ENCODE measurements at places on chromosomes 7 and 10.
A peak's percentile ranks its signal among the peaks of the same experiment; 100 is the strongest.

DNA sequence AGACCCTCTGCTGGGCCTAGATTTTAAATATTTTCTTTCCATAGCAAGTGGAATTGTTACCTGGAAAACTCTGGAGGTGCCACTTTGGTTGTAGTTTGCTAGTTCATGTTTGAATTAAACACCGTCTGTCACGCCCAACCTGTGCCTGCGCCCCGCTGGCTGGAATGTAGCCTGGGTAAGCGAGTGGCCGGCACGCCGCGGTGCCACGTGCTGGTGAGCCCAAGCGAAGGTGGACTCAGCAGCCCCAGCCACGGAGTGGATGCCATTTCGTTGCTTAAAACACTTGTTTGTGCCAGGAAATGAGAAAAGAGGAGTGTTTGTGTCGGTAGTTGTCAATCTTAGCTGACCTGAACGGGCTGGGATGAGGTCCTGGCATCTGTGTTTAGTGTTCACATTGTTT is 2.7 kb downstream of the GET4 start:
- DNase-seq: no peak

- DNase-seq: peak; percentile 52
Observed at GRCh38 chr7:143410521-143411004, 1.9 kb upstream of the EPHA1 start.

DNA sequence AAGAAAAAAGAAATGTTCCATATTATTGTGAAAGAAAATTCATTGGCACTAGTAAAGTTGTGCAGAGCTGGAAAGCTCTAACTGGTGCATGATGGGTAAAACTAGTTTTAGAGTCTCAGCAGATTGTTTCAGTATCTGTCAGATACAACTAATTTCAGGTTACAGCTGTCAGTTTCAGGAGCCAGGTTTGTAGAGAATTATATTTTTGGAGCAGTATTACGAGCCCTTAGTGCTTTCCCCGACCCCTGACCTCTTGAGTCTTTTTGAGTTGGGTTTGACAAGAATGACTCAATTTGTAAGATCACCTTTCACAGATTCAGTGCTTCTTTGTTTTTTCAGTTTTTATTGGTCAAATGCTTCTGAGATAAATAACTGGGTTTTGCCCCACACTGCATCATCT is 366.4 kb upstream of the PLXDC2 start:
- DNase-seq: no peak

- DNase-seq: peak; percentile 90
Observed at GRCh38 chr10:75209921-75210281, 695 bp upstream of the VDAC2 start.

DNA sequence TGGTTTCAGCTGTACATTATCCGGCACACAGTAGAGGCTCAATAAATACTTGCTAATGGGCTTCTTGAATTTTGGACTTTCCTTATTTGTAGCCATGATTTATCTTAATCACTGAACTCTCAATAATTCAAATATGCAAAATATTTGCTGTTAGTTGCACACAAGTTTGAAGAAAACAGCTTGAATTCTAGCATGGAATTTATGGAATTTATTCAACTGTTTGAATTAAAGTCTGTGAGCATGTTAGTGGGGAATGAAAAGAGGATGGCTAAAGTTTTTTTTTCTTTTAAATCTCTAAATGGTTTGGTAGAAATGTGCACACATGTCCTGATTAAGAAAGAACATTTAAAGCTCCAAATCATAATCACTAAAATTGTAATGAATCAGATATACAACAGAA is 42.5 kb downstream of the SIRT1 start:
- no peak for DNase-seq

GRCh38 chr7:157707983-157708918 is 371.4 kb downstream of the DNAJB6 start:
- DNase-seq: no peak

- peak; percentile 85 for DNase-seq
Observed at GRCh38 chr10:11231285-11231684, 213.6 kb downstream of the CELF2 start.

GRCh38 chr7:54921116-54921515 is 97.7 kb upstream of the EGFR start:
- no peak for DNase-seq

DNA sequence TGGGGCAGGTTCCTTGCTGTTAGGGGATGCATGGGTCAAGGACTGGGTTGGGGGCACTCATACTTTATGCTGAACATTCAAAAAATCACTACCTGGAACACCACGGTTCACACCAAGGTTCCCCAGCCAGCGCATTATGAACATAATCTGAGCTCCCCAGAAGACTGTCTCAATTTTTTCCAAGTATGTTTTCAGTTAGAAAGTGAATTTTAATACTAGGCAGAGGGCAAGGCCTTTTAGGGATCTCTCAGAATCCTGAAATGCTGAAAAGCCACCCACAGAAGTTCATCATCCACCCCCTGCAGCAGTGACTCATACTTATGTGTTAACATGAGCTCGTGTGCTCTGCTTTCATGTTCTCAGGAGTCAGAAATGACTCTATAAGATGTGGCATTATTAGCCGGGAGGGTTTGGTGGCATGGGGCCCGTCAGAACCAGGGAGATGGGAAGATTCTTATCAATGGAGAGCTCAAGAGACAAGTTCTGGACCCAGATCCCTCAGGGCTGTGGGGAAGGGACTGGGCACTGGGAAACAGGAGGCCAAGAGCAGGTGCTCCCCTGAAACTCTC is 185.2 kb upstream of the ITGB1 start:
- DNase-seq: no peak

DNA sequence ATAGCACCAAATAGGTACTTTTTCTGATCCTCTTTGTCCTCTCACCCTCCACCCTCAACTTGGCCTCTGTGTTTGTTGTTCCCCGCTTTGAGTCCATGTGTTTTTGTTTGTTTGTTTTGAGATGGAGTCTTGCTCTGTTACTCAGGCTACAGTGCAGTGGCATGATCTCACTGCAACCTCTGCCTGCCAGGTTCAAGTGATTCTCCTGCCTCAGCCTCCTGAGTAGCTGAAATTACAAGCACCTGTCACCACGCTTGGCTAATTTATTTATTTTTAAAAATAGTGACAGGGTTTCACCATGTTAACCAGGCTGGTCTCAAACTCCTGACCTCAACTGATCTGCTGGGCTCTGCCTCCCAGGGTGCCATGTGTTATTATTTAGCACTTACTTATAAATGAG is 5.3 kb downstream of the ZNF273 start:
- DNase-seq: no peak

DNA sequence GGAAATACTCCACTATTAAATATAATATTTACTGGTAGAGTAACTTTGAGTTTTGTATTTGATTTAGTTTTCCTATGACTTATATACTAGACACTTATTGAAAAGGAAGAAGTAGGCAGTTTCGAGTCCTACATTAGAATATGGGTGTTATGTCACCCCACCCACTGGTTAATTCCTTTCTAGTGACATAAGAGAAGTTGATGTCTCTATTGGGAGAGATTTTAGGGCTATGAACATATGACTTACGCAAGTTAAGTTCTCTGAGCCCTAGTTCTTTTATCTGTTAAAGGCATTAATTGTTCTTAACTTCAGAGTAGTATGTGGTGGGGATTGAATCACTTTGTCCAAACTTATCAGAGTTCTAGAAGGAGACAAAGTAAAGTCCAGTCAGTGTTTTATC is 30.5 kb downstream of the CPED1 start:
- DNase-seq: no peak

DNA sequence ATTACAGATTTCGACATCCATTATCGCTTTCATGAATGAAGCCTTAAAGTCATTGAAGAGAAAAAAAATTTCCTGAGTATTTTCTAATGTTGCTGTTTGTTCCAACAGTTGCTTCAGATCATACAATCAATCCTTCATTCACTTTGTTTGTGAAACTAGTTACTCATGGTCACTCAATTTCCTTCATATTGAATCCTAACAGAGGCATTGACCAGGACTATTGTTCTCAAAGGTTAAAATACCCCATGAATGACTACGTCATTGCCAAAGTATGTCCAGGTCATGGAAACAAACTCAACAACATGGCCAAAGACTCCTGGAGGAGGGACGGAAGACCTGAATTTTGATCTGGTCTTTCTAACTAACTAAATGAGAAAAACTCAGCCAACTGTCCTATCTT is 54.0 kb upstream of the ABCB5 start:
- no peak for DNase-seq

GRCh38 chr7:139901901-139902300 is 72.8 kb downstream of the TBXAS1 start:
- DNase-seq: peak; percentile 60

- no peak for DNase-seq
Observed at GRCh38 chr7:156935250-156935649, 14.3 kb upstream of the NOM1 start.

GRCh38 chr10:20647756-20648155 is 249.4 kb downstream of the NEBL start:
- no peak for DNase-seq

DNA sequence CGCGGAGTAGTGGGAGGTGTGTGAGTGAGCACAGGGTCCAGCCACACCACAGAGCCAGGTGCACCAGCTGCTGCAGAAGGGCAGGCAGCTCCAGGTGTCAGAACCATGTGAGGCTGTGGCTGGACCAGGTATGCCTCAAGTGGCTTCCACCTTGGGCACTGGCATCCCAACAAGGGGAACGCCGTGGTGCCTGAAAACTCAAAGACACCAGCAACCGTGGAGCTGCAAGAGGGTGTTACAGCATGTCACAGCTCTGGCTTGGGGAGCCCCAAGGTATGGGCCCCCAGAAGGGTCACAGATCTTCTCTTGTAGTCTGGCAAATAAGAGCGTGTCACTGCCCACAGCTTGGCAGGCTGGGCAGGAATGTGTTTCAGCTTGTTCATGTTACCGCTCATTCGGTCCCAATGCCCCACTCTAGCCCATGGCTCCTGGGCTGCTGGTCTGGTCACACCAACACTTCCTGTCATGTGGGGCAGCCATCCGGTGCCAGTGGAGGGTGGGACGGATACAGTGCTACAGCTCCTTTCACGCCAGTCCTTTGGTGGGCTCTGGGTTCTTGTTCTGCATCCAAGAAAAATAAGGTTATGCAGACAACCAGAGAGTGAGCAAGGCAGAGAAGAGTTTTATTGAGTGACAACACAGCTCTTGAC is 29.8 kb downstream of the STRA8 start:
- DNase-seq: no peak

GRCh38 chr7:88115816-88116215 is 104.0 kb downstream of the SRI start:
- no peak for DNase-seq

GRCh38 chr10:33066558-33067236 is 108.7 kb upstream of the ITGB1 start:
- peak; percentile 4 for DNase-seq

DNA sequence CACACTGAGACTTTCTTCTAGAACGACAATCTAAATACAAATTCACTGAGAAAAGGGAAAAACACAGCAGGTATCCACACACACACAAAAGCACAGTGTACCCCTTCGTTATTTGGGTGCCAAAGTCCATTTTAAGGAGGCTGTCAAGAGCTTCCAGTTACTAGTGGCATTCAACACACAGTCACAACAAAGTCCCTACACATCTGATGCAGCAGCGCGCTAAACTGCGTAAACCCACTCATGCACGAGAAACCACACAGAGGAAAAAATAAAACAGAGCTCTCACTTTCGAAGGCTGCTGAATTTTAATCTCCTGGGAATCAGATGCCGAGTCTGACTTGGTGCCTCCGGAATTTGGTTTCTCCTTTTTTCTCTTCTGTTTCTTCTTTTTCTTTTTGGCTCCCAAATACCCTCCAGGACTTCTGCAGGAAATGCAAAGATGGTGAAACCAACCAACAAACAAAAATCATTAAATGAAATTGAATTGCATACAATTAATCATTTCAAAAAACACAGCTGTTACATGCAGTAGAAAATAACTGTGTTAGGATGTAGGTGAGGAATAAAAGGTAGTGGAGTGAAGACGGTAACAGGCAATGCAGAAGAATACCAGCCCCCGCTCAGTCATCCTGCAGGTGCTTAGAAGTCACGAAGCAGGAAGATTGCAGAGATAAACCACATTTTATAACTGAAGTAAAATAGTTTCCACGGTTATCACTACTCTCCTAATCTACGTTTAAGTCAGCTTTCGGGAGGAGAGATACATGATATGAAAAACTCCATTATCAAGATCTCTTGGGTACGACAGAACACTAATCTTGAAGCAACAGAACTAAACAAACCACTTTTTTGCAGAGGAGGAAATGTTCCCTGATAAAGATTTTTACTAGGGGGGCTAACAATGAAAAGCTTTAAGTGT is 27.1 kb downstream of the NMT2 start:
- DNase-seq: peak; percentile 54

DNA sequence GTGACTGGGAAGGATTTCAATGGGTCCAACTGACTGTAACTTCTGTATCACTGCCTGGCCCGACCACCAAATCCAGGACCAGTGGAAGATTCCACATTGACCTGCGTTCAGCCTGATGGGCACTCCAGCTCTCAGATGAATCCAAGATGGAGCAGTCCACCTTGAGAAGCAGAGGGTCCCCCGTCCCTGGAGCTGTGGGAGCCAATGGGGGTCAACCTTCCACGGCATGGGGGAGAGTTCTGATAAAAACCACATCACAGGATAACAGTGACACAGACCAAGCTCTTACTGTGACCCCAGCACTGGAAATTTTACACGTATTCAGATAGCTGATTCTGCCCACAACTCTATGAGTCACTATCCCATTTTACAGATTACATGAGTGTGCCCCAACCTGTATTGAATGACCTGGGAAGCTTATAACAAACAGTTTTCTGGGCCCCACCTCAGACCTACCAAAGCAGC is 11.2 kb downstream of the ZCCHC24 start:
- no peak for DNase-seq

- no peak for DNase-seq
Observed at GRCh38 chr10:114821915-114822443, 399 bp downstream of the FHIP2A start.

DNA sequence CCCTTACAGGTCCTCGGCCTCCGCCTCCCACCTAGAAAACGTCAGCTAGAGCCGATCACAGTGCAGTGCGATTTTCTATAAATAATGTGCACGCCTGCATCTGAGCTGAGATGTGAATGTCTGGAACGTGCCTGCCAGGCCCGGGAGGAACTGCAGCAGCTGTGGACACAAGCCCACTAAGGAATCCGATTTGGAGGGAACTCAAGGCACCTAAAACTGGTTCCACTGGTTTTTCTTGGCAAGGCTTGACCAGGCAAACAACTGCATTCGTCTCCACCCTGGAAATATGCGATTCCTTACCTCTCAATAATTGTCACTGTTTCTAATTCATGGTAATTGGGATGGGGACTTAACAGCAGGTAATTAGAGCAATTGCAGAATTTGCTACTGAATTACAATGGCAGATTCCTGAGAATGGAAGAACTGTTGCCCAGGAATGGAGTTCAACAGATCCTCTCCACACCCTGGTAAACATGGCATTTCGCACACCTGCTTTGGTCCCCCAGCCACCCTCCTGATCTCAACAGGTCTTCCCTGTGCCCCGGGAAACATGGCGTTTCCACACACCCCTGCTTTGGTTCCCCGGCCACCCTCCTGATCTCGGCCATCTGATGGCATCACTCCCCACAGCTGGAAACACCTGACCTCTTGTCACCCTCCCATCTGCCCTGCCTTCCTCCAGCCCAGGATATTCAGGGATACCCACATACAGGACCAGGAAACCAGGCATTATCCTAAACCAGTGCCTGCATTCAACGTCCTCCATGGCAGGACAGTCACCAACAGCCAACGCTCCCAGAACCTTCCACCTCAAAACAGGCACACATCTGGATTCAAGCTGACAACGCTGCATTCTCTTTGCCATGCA is 76.0 kb downstream of the DIP2C start:
- no peak for DNase-seq

- DNase-seq: peak; percentile 56
Observed at GRCh38 chr7:36391436-36392198, 2.0 kb downstream of the ANLN start.
